ENCODE measurements at places on chromosomes 3 and 15.

DNA sequence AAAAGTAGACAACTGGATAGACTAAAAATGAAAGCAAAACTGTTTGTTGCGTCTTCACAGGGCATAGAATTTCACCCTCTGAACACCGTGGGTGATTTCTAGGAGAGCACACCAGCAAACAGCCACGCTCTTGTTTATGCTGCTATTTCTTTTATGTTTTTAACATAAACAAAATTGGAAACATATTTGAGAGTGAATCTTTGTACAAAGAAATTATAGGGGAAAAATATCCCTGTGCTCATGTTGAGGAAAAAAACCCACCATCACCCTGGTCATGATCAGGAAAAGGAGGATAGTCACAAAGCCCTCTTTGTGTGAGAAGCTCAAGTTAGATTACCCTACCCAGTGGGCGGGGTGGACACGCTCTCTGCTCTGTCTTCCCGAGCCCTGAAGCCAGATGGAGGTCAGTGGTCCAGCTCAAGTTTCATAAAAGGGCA is 313.3 kb downstream of the SATB1 start:
- no peak for DNase-seq

DNA sequence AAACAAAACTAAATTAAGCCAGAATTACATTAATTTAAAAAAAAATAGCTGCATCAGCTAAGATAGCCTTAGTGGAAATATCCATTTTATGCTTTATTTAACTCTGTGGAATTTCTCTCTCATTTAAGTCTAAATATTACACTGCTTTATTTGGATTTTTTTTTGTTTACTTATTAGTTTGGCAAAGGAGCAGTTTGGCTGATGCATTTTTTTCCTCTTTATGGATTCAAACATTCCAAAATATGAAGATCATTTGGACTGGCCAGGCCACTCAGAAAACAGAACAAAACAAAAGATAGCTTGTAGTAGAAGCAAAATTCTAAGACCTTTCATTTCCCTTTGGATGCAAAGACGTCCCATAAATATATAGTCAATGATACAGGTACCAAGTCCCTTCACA is 707.3 kb upstream of the UBE2E2 start:
- DNase-seq = no peak

DNA sequence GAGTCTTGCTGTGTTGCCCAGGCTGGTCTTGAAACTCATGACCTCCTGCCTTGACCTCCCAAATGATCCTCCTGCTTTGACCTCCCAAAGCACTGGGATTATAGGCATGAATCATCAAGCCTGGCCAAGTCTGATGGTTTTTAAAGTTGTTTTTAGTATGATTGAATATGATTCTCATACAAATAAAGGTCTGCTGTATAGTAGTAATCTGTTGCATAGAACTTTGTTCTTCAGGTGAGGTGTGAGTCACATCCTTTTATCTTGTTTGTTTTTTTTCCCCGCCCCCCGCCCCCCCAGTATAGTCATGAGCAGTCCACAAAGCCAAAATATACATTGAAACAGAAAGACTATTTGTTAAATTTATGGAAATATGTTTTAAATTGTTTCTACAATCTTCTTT is 39.0 kb downstream of the UBE2E2 start:
- no peak for DNase-seq

DNA sequence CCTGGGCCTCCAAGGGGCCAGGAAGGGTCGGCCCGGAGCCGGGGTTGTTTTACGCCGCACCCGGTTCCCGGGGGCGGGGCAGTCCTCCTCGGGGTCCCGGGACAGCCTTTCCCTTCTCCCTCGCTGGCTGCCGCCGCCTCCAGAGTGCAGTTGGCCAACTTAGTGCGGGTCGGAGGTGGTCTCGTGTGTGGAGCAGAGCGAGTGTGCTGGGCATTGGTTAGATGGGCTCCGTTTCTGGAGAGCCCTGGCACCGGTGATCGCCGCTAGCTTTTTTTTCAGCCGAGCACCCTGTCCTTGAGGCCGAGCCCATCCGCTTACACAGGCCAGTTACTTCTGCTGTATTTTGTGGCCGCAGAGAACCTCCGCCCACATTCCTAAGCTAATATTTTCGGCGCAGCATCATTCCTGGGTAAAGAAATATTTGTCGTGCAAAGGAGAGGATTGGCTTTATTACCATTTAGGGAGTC is 585 bp downstream of the KIF23 start:
- DNase-seq = peak; percentile 55

DNA sequence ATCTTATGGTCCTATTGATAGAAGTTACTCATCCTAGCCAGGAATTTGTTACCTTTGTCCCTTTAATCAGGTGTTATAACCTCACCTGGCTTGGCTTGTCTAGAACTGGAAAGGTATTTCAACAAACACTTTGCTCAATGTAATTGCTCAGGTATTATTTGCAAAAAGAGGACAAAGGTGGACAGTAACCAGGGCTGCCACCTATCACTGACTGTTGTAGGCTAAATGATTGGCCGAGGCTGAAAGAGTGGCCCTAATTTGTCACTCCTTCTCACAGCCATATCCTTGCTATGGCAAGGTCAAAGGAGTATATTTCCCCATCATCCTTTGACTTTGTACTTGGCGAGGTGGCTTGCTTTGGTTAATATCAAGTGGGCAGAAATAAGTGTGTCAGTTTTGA is 2.7 kb upstream of the SELENOS start:
- DNase-seq = no peak

GRCh38 chr15:67968966-67969365 is 85.1 kb upstream of the PIAS1 start:
- DNase-seq = no peak

DNA sequence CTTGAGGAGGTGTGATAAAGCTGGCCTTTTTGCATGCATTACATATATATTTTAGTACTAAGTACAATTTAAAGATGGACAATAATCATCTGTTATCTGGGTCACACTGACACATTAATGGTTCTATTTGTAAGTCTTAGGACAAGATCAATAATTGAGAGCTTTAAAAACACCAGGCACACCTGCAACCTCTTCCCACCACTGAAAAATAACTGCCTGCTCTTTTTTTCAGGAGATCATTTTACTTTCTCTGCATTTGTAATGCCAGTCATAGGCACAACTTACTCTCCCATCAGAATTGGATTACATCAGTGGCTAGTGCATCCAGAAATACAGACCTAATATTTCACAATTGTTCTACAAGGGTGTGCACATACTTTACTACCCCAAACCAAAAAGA is 149.8 kb downstream of the MECOM start:
- no peak for DNase-seq

DNA sequence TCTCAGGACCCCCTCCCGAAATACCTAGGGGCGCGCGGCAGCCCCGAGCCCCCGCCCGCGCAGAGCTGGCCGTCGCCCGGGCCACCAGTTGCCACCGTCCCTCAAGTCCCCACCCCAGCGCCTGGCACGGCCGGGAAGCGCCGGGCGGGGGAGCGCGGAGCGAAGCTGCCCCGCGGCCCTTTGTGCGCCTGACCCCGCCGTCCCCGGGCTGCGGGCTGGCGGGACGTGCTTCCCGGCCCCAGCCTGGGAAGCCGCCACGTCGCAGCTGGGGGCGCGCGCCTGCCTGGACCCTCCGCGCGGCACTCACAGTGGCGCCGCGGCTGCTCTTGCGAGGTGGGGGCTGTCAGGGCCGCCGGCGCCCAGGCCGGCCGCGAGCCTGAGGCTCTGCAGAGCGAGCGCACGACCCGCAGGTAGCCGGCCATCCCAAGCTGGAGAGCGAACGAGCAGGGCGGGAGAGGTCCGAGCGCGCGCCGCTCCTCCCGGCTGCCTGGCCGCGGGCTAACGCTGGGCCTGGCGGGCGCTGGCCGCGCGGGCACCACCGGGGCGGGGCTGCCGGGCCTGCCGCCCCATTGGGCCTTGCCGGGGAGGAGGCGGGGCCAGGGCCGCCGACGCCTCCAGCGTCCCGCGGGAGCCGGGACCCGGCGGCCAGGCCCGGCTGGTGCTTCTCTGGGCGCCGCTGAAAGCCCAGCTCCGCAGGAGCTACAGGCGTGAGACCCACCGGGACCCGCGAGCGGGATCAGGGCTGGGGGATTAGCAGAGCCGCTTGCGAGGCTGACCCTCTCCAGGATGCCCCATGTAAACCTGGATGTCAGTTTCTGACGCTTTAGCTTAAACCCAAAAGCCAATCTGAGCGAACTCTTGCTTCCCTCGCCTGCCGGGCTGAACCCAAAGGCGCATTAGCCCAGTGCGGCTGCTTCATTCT is at the start of gene IDH2:
Gene IDH2, minus strand, starts transcription at position 500 of the 922 bp plus-strand sequence. Its CDS starts 78 bp downstream, at position 422.
- DNase-seq = peak; percentile 22

DNA sequence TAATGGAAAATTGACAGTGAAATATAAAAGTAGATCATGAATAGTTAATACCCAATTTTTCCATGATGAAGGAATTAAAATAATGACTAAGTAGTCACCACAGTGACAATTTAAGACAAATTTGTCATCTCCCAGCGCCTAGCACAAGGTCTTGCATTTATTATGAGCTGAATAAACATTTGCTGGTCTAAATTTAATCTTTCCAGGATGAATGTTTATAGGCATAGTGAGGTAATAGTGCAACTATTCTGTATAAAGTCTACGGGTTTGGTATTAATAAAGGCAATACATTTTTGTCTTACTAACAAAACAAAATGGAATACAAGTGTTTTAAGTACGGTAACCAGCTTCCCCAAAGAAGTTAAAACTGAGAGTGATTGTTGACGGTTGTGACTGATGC is 209.3 kb downstream of the CD47 start:
- no peak for DNase-seq

- DNase-seq = no peak
Measured at GRCh38 chr3:39542588-39542988, 75.1 kb downstream of the MOBP start.
